ENCODE measurements at places on chromosomes 11 and 22.

- no peak for DNase-seq
Measured at GRCh38 chr11:83023410-83023809, 48.3 kb downstream of the RAB30 start.

- no peak for DNase-seq
Measured at GRCh38 chr22:50621356-50621880, 6.5 kb downstream of the ARSA start.

GRCh38 chr22:31085928-31086327 is 4.8 kb downstream of the SMTN start:
- no peak for DNase-seq

DNA sequence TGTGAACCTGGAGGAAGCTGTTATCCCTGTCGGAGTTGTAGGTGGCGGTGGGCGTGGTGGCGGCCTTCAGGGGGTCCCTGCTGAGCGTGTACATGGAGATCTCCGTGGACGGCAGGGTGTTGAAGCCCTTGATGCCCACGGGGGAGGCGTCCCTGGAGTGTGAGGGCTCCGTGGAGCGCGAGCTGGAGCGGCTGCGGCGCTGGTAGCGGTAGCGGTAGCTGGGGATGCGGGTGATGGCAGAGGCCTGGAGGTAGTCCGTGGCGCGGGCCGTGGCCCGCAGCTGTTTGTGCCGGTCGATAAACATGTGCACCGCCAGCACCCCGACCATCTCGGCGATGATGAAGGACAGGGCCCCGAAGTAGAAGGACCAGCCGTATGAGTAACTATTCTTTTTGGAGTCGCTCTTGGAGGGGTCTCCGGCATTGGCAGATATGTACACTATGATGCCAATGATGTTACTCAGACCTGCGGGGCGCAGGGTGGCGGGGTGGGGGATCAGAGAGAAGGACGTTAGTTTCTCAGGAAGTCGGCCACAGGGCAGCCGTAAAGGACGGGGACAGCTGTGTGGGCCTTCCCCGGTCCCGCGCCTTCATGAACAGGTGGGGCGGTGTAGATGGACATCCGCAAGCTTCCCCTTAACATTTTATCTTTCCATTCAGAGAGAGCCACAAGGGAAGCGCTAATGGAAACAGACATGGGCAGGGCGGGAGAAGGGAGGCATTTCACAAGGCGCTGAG is 35.6 kb upstream of the EIF3D start:
- DNase-seq = no peak

GRCh38 chr22:43310311-43310710 is 32.9 kb downstream of the SCUBE1 start:
- no peak for DNase-seq

DNA sequence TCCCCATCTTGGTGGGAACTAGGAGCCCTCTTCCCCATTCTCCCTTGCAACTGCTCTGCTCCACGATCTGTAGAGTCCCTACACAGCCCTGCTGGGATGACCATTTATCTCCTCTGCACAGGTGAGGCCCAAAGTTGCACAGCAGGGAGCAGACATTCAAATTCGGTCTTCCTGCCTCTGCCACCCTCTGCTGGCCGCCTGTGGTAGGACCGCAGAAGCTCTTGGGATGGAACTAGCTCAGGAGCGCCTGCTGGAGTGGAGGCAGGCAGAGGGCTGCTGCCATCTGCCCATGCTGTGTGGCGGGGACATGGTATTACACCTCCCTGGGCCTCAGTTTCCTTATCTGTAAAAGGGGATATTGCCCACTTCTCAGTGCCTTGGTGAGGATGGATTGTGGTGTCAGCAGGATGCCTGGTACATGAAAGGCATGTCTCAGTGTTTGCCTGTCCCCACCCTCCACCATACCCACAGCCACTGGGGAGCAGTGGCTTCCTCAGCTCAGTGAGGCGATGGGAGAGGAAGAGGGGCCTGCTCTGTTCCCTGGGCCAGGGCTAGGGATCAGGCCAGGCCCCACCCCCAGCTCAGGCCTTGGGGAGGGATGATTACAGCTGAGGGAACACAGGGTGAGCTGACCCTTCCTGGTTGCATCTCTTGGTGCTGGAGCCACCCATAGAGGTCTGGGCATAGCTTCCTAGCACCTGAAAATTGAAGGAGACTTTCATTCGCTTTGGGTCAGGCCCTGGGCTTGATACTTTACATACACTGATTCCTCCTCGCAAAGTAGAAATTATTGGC is 11.3 kb upstream of the OMP start:
- DNase-seq = peak; percentile 70

DNA sequence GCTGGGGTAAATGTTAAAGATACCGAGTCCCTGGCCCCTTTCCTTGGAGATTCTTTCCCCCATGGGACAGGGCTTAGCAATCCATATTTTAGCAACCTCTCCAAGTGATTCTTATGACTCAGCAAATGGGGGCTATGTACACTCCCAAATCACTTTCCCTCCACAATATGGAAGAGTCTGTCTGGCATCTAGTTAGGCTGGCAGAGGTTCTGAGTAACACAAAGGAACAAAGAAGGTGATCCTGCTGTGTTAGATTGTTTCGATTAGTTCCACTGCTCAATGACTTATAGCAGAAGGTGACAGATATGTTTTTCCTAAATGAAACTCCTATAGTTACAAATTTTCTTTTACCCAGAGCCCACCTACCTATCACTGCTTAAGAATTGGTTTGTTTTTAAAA is 154.0 kb upstream of the SYT13 start:
- DNase-seq = no peak

DNA sequence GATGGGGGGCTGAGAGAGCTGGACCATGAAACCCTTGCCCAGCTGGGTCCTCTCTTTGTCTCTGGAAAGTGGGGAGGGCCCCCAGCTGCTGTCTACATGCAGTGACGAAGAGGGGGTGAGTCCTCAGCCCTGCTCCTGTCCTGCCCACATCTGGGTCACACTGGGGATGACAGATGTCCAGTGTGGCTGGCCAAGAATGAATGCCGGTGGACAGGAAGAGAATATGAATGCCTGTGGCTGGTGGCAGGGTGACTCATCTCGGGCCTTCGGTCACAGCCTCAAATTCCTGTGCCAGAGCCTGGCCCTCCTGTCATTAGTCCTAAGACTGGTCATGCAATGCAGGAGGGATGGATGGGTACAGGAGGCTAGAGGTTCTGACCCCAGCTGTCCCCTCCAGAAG is 2.2 kb upstream of the PNPLA3 start:
- no peak for DNase-seq

GRCh38 chr11:79296141-79296540 is 144.7 kb downstream of the TENM4 start:
- DNase-seq = no peak

DNA sequence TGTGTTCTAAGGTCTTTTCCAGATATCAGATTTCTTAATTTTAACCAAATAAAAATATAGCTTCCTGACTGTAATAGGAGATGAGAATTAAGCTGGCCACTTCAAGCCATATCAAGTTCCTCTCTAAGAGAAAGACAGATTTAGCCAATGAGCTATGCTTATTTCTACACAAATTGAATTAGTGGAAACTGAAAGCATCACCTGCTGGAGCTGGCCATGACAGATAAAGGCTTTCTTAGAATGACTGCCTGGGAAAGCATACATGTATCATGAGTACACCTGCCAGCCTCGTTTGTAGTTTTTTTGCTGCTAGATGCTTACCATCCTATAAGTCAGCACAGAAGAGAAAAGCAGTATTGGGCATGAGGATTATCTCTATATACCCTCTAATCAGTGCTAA is 53.5 kb upstream of the DBX1 start:
- no peak for DNase-seq

DNA sequence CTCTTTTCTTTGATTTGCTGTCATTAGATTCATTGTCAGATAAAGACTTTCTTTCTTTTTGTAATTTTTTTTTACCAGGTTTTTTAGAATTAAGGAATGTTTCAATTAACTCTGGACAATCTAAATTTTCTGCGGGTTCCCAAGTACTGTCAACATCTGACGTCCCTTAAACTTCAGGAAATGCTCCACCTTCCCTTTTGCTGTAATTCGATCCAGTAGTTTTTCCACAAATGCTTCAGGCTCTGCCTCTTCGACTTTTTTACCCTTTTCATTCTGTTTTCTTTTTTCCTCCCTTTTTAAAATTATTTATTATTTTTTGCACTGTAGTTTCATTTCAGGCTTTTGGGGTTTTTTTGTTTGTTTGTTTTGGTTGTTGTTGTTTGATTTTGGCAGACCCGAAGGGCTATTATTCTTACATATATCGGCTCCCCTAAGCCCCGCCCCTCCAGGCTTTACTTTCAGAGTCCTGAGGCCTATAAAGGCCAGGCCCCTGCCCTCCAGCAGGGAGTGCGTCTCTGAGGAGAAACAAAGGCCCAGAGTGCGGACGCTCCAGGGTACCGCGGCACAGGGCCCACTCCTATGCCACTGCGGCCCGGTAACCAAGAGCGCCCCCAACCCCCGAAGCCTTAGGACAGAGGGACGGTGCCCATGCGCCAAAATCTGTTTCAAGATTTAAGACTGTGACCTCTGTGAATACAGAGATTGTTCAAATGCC is 116.4 kb downstream of the TYR start:
- no peak for DNase-seq

GRCh38 chr11:123313262-123313661 is 116.8 kb upstream of the GRAMD1B start:
- no peak for DNase-seq

- DNase-seq = no peak
Measured at GRCh38 chr11:114082415-114082748, 22.9 kb downstream of the ZBTB16 start.

- peak; percentile 84 for DNase-seq
Measured at GRCh38 chr11:57335343-57336110, at the start of gene SSRP1. TSS of gene SSRP1 (minus strand) at chr11:57335892. CDS start at chr11:57335121, 771 bp downstream.

- no peak for DNase-seq
Measured at GRCh38 chr11:8832571-8833260, 78.3 kb upstream of the AKIP1 start.

- DNase-seq = no peak
Measured at GRCh38 chr22:38748487-38749136, 7.2 kb downstream of the SUN2 start.

- DNase-seq = no peak
Measured at GRCh38 chr11:73375830-73376159, 404 bp upstream of the RELT start.

DNA sequence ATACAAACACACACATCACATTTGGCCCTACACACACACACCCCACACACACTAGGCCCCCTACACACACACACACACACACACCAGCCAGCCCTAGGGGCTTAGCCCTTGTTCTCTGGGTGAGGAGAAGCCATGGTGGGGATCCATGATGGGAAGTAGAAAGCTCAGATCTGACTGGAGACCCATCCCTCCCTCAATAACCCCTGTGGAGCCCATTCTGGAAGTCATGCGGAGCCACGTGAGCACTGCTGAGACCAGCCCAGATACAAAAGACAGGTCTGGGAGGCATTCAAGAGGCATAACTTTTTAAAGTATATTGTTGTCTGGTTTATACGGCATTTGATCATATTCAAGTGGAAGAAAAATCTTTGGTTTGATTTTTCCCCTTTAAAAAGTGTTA is 448.5 kb downstream of the SOX6 start:
- no peak for DNase-seq

GRCh38 chr11:78213526-78214330 is 25.0 kb downstream of the USP35 start:
- no peak for DNase-seq

DNA sequence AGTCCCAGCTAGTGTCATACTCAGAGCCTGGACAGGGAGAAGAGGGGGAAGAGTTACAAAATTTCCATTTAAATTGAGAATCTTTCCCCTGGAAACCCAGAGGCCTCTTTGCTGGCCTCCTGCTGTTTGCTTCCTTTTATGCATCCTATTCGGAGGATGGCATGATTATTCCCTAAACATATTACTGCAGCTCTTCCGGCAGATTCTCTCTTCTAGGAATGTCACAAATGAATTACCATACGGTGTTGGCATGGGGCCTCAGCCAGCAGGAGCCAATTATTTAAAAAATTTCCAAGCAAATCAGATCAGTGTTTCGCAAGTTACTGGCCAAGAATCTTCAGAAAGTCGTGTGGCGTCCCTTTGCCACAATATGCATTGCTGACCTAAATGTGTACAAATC is 326.7 kb upstream of the NCAM1 start:
- no peak for DNase-seq

GRCh38 chr11:118961591-118961990 is 5.5 kb downstream of the UPK2 start:
- no peak for DNase-seq

DNA sequence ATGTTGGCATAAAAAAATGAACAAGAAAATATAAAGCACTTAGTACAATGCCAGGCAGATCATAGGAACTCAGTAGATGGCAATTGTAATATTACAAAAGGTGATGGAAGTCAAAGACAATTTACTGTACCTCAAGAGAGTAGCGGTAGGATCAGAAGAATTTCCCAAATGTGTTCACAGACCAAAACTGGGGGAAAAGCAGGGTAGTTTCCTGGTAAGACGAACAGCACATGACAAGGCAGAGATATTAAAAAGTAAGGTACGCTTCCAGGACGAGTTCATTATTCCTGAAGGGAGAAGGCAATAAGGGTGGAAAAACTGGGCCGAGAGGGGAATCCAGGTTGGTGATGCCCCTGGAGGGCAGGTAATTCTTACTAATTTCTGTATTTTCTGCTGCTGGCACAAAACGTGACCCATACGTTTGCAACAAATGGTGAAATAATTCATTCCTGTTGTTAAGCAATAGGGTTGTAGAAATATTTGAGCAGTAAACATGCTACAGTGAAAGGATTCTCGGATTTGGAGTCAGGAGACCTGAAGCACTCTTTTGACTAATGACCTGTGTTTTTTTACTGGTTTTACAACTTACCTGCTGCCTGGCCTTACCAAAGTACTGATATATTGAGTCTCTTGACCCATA is 786 bp upstream of the ANKRD42 start:
- DNase-seq = no peak

DNA sequence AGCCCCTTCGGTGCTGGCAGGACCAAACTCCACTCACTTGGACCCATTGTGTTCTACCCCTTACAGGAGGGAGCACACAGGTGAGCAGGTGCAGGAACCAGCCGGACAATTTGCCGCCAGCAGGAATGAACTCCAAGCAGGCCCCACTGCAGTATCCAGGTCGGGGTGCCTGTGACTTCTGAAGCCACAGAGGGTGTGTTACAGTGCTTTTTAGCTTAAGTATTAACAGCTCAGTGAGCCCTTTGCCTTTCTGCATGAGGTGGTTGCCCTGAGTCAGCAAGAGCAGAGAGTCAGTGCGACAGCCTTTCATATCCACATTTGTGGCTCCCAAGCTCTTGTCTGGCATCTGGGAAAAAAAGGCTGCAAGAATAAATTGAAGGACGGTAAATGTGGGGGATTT is 366.6 kb upstream of the LRRC4C start:
- no peak for DNase-seq

DNA sequence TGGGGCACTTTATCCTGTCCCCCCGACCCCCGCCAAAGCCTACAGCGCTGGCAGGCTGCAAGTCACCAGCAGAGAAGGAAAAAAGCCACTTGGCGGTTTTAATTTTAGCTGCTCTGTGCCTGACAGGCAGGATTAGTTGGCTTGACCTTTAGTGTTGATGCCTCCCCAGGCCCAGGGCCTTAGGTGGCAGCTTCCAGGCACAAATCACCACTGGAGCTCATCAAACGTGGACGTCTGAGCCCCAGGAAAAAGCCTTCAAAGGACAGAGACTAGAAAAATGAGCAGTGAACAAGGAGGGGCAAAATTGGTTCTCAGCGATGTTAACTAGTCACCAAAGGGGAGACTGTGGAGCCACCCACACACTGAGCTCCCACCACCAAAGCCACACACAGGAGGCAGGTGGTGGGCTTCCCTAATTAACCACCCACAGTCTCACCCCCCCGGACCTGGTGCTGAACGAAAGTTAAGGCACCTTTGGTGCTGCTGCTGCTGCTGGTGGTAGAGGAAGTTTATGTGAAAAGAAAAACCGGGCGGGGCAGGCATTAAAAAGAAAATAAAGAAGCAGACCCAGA is 4.4 kb upstream of the PYGM start:
- no peak for DNase-seq

- no peak for DNase-seq
Measured at GRCh38 chr11:109016724-109017123, 351.9 kb downstream of the DDX10 start.
